ENCODE measurements at places on chromosomes 2 and 18.

DNA sequence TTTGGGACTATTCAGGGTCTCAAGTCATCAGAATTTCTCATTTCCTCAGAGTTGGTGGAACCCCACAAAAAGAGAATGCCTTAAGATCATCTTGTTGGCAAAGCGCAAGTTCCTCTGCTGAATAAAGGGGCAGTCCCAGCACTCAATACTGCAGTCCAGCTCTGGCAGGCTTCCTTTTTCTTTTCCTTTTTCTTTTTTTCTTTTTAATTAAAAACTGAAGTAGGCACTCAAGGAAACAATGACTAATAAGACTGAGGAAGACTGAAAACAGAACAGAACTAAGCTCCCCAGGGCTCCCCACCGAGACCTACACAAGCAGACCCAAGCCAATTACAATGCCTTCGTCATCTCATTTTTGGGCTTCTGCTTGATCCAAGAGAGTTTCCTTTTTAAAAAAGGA lies 82.0 kb downstream of the STK39 start:
- no peak for DNase-seq

GRCh38 chr18:63731215-63731614 lies 28.5 kb downstream of the SERPINB11 start:
- no peak for DNase-seq

- no peak for DNase-seq
Measured at GRCh38 chr2:120503793-120504571, 158.0 kb downstream of the INHBB start.

- no peak for DNase-seq
Measured at GRCh38 chr2:73343992-73344391, 41.6 kb upstream of the ALMS1 start.

- DNase-seq = no peak
Measured at GRCh38 chr2:237180187-237180586, 94.5 kb downstream of the COPS8 start.
